ENCODE measurements at places on chromosomes 13 and 19. TPM values are rescaled to one million over a fixed set of nuclear protein-coding genes. Genes with fewer than 3 reads are reported as not detected.

KL gene
- total RNA-seq = 0.93 TPM

RFPL4A gene
- total RNA-seq = not detected

PGLYRP1 gene
- not detected for total RNA-seq

CLDN10 gene
- 3.0 TPM for total RNA-seq

CGB7 gene
- total RNA-seq = 0.38 TPM

OR7D2 gene
- 1.8 TPM for total RNA-seq

LILRA6 gene
- not detected for total RNA-seq

RAB11B gene
- 180 TPM for total RNA-seq

KIR2DL4 gene
- total RNA-seq = not detected

RELB gene
- total RNA-seq = 6.2 TPM

FUT1 gene
- 6.9 TPM for total RNA-seq

DNA sequence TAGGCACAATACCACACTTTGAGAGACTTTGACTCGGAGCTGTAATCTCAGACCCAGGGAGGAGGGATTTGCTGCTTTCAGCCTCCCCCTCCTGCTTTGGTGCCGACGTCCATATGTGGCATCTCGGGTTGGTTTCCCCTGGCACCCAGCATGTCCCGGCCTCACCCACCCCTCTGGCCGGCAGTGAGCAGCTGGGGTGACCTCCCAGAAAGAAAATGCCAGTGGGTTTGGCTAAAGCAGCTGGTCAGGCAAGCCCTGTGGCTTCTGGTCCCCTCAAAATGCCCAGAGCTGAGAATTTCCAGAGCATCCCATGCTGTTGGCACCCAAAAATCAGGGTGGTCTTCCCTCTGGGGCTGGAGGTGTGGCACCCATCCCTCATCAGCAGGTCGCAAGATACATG, 34.1 kb downstream of the INSR start:
- DNase-seq = no peak
- H3K4me3 ChIP-seq = no peak overlapping the region
- no peaks in the 10 kb centered on the region for H3K27me3 ChIP-seq
- no peak overlapping the region for H3K27ac ChIP-seq
- peaks cover 14% of the 10 kb centered on the region for H3K4me1 ChIP-seq

GRCh38 chr13:31870511-31870910, 131.2 kb downstream of the RXFP2 start:
- no peak overlapping the region for H3K27ac ChIP-seq
- no peaks in the 10 kb centered on the region for H3K36me3 ChIP-seq
- H3K27me3 ChIP-seq = no peaks in the 10 kb centered on the region
- no peak for DNase-seq
- peaks cover 1% of the 10 kb centered on the region for H3K4me1 ChIP-seq
- H3K4me3 ChIP-seq = no peak overlapping the region

GRCh38 chr19:18932216-18932841, 8.7 kb downstream of the HOMER3 start:
- H3K36me3 ChIP-seq = peaks cover 22% of the 10 kb centered on the region
- no peak overlapping the region for H3K27ac ChIP-seq
- H3K27me3 ChIP-seq = no peaks in the 10 kb centered on the region
- H3K4me3 ChIP-seq = no peak overlapping the region

DNA sequence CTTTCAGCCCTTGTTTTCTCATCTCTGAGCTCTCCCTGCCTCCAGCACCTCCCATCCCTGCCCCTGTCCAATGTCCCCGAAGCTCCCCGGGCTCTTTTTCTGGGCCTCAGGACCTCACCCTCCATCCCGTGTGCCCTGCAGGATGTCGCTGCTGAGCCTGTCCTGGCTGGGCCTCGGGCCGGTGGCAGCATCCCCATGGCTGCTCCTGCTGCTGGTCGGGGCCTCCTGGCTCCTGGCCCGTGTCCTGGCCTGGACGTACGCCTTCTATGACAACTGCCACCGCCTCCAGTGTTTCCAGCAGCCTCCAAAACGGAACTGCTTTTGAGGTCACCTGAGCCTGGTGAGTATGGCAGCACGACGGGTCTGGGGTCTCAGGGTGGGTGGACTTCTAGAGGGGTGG, 51.1 kb upstream of the CYP4F8 start:
- no peak for DNase-seq
- H3K4me3 ChIP-seq = no peak overlapping the region
- H3K27ac ChIP-seq = peak overlapping the region; percentile 52

DNA sequence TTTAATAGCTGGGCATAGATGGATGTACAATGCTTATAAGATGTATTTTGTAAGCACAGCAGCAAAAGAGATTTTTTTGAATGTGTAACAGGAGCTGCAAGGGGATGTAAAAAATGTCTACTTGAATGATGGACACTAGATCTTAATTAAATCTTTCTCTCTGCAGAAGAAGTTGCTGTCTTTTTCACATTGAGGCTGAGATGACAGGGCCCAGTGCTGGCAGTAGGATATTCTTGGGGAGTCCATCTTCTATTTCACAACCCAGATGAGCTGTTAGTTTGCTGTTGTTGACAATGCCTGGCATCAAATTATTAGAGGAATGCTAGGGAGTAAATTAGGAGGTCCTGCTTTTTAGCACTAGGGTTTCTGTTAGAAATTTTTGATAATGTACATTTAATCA, 698.7 kb downstream of the SLITRK5 start:
- DNase-seq = no peak
- H3K4me1 ChIP-seq = no peaks in the 10 kb centered on the region
- H3K27ac ChIP-seq = no peak overlapping the region
- no peaks in the 10 kb centered on the region for H3K27me3 ChIP-seq
- no peaks in the 10 kb centered on the region for H3K36me3 ChIP-seq

DNA sequence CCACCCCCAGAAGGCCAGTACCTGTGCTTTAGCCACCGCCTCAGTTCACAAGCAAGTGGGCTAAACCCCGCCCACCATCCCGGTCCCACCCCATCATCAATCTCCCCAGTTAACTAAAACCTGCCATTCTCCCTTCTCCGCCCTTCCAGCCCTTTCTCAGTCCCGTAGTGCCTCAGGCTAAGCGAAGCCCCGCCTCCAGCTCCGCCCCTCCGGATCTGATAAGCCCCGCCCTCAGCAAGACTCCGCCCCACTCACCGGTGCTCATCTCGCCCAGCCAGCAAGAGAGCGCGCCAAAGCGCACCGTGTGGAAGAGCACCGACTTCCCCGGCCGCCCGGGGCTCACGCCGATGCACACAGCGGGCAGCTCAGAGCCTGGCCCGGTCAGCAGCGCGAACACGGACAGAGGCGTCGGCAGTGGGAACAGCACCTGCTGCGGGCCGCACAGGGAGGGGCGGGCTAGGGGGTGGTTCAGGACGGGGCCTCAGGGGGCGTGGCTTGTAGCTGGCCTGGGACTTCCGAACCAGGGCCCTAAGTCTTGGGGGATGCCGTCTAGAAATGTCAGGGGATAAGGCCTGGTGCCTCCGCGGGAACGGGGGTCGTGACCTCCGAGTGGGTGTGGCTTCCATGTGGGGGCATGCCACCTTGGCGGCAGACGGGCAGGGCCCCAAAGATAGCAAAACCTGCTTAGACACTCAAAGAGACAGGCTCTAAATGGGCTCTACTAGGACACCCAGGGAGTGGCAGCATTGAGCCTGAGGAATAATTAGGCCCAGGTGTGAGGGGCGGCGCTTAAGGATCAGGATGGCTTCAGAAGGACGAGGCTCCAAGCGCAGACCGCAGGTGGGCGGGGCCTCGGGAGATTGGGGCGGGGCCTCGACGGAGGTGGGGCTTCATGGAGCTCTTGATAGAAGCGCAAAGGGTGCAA, 21.4 kb downstream of the MAP4K1 start:
- no peaks in the 10 kb centered on the region for H3K4me1 ChIP-seq
- DNase-seq = peak; percentile 75
- H3K36me3 ChIP-seq = no peaks in the 10 kb centered on the region
- H3K27me3 ChIP-seq = peaks cover 9% of the 10 kb centered on the region

GRCh38 chr19:7872306-7873204, 1.6 kb downstream of the PRR36 start:
- H3K4me1 ChIP-seq = peaks cover 8% of the 10 kb centered on the region
- H3K36me3 ChIP-seq = peaks cover 11% of the 10 kb centered on the region
- no peak for DNase-seq
- H3K27me3 ChIP-seq = no peaks in the 10 kb centered on the region
- peak overlapping the region; percentile 90 for H3K4me3 ChIP-seq

GRCh38 chr19:30024091-30024490, 82.1 kb downstream of the URI1 start:
- no peak overlapping the region for H3K4me3 ChIP-seq
- H3K4me1 ChIP-seq = peaks cover 2% of the 10 kb centered on the region
- no peak for DNase-seq

- DNase-seq = no peak
- peaks cover 51% of the 10 kb centered on the region for H3K27me3 ChIP-seq
- H3K4me1 ChIP-seq = peaks cover under 1% of the 10 kb centered on the region
- no peak overlapping the region for H3K4me3 ChIP-seq
- H3K27ac ChIP-seq = no peak overlapping the region
Measured at GRCh38 chr19:49408816-49409440, 14.3 kb downstream of the PTH2 start.

DNA sequence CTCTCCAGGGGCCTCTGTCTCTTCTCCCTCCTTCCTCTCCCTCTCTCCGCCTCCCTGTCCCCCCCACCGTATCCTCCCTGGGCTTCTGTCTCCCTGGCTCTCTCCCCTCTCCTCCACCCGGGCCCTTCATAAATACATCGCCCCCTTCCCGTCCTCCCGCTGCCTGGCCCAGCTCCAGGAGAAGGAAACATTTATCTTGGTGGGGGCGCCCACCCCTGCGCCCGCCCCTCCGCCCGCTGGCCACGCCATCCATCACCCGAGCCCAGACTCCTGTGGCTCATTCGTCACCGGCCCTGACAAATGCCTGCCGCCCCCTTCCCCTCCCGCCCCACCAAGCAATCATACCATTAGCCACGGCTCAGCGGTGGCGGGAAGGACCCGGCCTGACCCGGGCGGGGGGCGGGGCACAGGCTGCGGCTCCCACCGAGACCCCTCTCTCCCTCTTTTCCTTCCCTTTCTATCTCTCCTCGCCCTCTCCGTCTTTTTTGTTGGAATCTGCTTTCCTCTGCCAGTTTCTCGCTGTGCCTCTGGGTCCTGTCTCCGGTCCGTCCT, 2.6 kb upstream of the MEIS3 start:
- peaks cover 73% of the 10 kb centered on the region for H3K27me3 ChIP-seq
- H3K36me3 ChIP-seq = no peaks in the 10 kb centered on the region
- peaks cover 19% of the 10 kb centered on the region for H3K4me1 ChIP-seq

GRCh38 chr13:38872693-38873092, 117.9 kb downstream of the STOML3 start:
- no peak overlapping the region for H3K27ac ChIP-seq
- peaks cover 18% of the 10 kb centered on the region for H3K36me3 ChIP-seq
- no peak overlapping the region for H3K4me3 ChIP-seq
- peaks cover 47% of the 10 kb centered on the region for H3K4me1 ChIP-seq
- H3K27me3 ChIP-seq = no peaks in the 10 kb centered on the region

- H3K36me3 ChIP-seq = no peaks in the 10 kb centered on the region
- H3K4me3 ChIP-seq = no peak overlapping the region
- H3K4me1 ChIP-seq = no peaks in the 10 kb centered on the region
Measured at GRCh38 chr13:74774264-74774663, 640.1 kb upstream of the KLF12 start.

DNA sequence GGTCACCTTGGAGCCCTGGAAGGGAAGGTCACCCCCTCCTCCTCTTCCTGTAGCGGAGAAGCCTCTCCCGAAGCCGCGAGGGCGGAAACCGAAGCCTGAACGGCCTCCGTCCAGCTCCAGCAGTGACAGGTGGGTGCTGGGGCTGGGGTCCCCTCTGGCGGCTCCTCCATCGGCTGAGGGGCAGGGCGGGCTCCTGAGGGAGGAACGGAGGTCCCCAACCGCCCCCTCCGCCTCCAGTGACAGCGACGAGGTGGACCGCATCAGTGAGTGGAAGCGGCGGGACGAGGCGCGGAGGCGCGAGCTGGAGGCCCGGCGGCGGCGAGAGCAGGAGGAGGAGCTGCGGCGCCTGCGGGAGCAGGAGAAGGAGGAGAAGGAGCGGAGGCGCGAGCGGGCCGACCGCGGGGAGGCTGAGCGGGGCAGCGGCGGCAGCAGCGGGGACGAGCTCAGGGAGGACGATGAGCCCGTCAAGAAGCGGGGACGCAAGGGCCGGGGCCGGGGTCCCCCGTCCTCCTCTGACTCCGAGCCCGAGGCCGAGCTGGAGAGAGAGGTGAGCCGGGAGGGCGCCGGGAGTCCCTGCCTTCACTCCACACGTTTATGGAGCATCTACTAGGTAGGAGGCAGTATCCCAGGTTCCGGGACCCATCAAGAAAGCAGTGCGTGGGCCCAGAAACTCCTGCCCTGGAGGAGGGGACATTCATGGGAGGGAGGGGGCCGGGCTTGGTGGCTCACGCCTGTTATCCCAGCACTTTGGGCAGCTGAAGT, 22.0 kb downstream of the HDGFL2 start:
- H3K36me3 ChIP-seq = peaks cover 10% of the 10 kb centered on the region
- DNase-seq = no peak
- H3K4me3 ChIP-seq = no peak overlapping the region

GRCh38 chr19:28465371-28466086, 747.4 kb downstream of the UQCRFS1 start:
- no peak for DNase-seq
- H3K27ac ChIP-seq = no peak overlapping the region

- peaks cover 31% of the 10 kb centered on the region for H3K4me1 ChIP-seq
- H3K36me3 ChIP-seq = no peaks in the 10 kb centered on the region
- no peak overlapping the region for H3K4me3 ChIP-seq
- DNase-seq = no peak
Measured at GRCh38 chr13:43114504-43114903, 91.1 kb downstream of the DNAJC15 start.

GRCh38 chr13:110332750-110333149, 25.7 kb downstream of the COL4A2 start:
- no peak for DNase-seq
- peaks cover 2% of the 10 kb centered on the region for H3K36me3 ChIP-seq
- peaks cover 13% of the 10 kb centered on the region for H3K4me1 ChIP-seq

GRCh38 chr13:40215311-40215710, 451.1 kb downstream of the FOXO1 start:
- H3K4me3 ChIP-seq = no peak overlapping the region
- no peak for DNase-seq
- no peaks in the 10 kb centered on the region for H3K36me3 ChIP-seq
- no peak overlapping the region for H3K27ac ChIP-seq

Measured in progenitor cell of endocrine pancreas (in vitro differentiated cells).